Stimulated activated CD8-positive, alpha-beta memory T cell treated with anti-CD3 and anti-CD28 coated beads, Interleukin-7, amount 100 ng/mL, for 48 hours (primary cell): ENCODE measurements at places on chromosomes 6 and 20.

GRCh38 chr6:16700202-16700915 lies 60.9 kb downstream of the ATXN1 start:
- no peak for DNase-seq

GRCh38 chr6:3226042-3226441 lies 1.4 kb downstream of the TUBB2B start:
- DNase-seq = no peak

DNA sequence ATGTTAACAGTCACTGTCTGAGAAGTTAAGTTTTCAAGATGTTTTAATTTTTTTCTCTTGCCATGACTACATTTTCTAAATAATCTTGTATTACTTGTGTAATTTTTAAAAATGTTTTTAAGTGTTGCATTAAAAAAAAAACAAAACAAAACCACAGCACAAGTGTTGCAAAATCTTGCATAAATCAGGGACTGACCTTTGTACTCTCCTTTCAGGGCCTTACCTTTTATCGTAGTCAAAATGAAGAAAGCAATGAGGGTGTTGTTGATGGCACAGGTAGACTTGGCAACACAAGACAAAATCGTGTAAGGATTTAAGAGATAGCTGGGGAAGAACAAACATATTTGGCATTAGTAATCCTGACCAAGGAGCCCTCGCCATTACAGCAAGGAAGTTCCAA lies 42.5 kb downstream of the PIGU start:
- DNase-seq = no peak

DNA sequence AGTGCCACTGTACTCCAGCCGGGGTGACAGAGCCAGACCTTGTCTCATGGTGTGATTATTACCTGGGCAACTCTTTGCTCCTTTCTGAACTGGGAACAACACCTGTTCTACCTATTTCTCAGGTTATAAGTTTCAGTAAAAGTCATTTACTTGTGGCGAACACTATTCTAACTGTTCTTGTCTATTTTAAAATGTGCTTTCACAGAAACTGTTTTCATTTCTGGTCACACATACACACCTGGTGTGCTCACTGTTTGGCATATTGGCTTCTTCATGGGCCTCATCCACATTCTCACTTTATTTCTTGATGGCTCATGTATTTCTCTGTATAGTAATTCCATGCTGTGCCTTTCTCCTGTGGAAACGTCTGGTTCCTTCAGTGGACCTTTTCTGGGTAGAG lies 30.5 kb upstream of the XRN2 start:
- no peak for DNase-seq

DNA sequence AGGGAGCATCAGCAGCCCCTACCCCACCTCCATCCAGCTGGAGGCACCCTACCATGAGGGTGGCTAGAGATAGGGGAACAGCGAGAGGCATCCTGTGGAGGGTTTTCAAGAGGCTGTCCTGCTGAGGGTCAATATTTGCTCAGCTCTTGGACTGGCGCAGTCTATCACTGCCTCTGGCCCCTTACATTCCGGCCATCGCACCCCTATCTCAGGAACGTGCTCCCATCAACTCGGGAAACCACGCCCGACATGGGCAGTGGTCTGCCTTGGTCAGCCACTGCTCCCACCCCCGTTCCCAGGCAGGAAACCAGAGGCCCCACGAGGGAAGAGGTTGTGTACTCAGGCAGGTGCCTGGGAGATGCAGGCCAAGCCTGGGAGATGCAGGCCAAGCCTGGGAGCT lies 57.9 kb downstream of the VEGFA start:
- no peak for DNase-seq

DNA sequence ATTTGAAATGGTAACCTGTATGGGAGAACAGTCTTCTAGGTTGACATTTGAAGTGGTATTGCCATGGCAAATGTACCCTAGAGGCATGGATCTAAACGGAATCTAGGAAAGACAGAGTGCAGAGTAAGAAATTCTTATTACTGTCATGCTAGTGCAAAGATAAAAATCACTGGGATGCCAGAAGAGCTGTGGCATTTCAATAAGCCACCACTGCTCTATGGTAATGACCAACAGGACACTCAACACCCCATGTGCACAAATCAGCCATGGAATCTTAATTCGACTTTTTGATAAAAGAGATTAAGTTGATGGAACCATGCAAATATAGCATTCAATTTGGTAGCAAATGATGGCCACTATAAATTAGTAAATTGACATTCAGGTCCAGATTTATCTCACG lies 74.1 kb downstream of the ID4 start:
- no peak for DNase-seq

DNA sequence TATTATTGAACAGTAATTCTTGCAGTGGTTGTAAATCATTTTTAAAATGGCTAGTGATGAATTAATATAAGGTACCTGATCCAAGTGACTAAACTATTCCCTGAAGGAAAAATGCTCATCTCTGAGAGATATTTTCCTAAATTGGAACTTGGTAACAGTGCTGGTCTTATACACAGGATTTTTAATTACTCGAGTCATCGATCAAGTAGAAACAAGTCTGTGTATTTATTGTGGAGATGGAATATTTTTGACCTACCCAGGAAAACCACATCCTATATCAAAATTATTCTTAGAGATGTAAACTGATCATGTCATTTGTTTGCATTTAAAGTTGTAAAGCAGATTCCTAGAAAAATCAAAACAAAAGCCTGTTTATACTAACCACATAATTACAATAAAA lies 166.9 kb downstream of the MOXD1 start:
- no peak for DNase-seq

DNA sequence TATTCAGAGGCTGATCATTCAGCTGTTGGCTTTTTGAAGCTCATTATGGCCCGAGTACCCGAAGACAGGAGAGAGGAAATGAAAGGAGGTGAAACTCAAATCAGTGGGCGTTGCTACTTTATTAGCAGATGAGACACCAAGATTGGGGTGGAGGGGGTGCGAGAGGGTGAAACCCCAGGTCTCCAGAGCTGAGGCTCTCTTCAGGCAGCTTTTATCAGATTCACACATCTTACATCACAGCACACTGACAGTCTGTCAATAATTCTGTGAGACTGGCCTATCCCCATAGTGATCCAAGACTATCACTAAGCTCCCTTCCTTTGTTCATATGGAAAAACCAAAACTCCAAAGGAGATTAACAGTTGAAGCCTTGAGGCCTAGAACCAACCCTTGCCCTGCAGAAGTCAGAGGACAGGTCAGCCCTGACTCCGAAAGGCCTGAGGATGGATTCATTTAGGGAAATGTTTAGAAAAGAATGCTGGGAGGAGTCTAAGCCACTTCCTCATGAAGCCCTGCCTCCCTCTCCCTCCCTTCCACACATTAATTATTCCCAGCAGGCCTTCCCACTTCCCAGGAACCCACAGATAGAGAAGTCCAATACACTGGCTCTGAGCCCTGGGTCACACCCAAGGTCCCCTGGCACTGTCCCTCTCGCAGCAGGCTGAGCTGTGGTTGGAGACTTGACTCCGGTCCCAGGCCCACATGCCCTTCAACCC lies 23.2 kb downstream of the TRERF1 start:
- no peak for DNase-seq

- no peak for DNase-seq
Observed at GRCh38 chr6:41430875-41431274, 95.5 kb downstream of the NCR2 start.

DNA sequence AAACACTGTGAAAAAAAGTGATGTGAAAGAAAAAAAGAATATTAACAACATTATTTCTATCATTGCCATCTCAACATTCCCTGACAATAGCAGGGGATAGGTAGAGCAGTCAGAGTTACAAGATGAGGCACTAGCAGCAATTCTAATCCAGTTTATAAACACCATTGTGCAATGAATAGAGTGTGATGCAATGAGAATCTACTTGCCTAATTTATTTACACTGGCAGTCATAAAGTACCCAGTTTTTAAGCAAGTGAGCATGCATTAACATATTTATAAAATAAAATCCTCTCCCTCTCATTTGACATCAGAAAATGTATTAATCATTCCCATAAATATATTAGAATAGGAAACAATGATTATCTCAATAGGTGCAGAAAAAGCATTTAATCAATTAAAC lies 2.5 kb upstream of the MANEA start:
- no peak for DNase-seq
